ENCODE measurements at places on chromosomes 16 and 17.

DNA sequence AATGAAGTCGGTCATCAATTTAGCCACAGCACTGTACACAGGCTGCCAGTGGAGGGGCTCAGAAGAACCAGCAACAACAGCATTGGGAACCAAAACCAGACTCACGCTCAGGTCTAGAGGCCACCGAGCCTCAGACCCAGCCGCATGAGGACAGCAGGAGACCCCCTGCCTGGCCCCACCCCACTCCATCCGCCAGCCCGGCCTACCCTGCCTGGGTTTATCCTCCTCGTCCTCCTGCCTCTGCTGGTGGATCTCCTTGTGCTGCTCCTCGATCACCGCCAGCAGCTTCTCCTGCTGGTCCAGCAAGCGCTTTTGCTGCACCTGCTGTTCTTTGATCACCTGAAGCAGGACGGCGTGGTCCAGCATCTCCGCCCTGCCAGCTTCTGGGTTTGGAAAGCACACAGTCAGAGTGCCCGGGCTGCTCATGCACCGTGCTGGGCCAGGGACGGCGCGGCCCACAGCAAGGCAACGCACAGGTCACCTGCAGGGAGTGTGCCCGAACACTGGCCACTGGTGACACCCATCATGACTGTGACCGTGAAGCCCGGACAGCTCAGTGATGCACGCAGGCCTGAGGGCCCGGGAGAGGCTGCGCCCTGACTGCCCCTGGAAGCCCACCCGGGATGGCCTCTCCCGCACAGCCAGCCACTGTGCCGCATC lies 7.7 kb downstream of the NDUFAF8 start:
- DNase-seq = no peak

DNA sequence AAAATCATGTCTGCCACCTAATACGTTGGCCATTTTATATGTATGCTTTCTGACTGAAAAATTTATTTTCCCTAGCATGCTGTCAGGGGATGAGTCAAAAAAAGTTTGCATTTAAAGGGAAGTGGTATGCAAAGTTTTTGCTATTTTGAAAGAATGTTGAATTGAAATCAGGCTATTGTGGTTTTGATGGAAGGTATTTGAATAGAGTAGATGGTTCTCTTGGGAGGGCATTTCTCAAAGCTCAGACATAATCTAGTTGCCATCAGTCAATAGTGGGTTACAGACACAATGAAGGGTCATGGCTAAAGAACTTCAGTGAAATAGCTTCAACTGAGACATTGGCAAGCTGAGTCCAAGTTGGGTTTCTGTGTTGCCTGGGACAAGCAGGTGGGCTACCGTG lies 102.4 kb downstream of the MAP2K6 start:
- DNase-seq = no peak

DNA sequence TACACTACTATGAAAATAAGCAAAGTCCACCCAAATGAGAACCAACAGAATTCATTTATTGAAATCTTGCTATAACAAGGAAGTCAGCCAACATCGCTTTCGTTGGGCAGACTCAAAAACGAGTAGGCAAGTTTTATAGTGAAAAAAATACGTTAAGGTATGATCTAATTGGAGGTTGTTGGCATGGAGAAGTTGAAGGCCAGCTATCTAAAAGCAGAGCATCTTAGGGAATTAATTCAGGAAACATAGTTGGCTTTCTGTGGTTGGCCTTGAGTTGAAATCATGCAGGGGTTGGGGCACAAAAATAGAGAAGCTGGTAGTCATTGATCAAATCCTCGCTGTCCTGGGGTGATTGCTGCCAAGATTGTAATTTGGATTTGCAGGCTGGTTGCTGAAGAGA lies 118.3 kb downstream of the PPM1E start:
- no peak for DNase-seq

GRCh38 chr17:63475491-63476412 lies 1.1 kb upstream of the ACE start:
- no peak for DNase-seq

- no peak for DNase-seq
Measured at GRCh38 chr17:59508999-59509625, 56.3 kb upstream of the DHX40 start.

- no peak for DNase-seq
Measured at GRCh38 chr16:1225051-1225451, at the start of gene TPSG1. Gene TPSG1 (minus strand): TSS chr16:1225268. CDS start chr16:1225252, 16 bp downstream.

DNA sequence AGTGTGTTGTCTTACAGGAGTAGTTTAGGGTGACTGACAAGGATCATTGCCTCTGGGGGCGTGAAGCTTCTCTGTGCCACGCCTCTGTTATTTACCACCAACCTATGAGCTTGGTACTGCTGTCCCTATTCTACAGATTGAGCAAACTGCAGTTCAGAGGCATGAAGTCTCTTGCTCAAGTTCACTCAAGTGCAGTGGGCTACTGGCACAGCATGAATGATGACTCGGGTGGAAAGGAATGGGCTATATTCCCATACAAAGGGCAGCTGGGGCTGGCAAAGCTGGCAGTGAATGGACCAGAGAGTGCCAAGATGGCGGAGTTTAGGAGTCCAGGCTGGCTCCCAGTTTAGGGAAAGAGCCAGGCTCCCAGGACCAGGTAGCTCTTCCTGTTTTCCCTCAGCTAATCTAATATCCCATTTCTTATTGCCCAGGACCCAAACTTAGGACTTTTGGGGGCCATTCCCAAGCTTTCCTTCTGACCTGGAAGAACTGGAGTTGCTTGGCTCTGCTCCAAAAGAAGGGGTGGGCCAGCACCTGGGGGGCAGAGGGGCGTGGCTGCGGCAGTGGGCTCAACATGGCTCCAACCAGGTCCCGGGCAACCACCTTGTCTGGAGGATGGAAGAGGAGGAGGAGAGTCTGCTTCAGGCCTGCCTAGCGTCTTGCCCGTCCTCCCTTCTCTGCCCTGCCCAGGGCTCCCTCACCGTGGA lies 12.9 kb downstream of the PLK1 start:
- DNase-seq = no peak

DNA sequence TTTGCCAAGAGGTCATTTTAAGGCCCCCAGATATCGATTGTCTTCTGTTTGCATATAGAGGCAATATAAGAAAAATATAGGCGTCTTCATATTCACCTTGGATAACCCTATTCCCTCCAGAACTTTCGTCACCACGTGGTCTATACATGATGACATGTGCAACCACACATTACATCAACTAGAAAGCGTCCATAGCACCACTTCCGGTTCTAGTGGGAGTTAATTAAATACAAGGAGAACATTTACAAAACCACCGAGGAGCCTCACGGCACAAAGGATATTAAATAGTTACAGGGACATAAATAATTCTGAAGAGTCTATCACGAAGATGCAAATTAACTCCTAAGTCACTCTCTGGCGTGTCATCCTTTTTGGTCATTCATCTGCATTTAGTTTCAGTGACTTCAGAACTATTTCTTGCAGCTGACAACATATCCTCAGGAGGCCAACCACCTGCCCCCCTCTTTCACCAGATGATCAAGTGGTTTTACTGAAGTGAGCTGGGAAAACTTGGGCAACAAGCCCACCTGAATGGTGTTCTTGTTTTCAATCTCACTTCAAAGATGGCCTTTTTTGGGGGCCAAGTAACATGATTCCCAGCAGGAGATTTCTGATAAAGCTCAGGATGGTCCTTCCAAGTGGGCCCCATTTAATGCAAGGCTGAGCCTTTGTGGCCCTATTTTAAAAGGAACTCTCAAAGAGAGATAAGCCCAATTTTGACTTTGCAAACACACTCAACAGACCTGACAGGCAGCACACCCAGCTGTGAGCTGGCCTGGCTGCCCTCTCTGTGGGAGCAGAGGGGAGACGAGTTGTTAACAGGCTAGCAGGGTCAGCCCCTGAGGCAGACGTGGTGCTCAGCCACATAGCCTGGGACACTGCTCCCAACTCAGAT lies 15.3 kb downstream of the CMTM3 start:
- DNase-seq = no peak

DNA sequence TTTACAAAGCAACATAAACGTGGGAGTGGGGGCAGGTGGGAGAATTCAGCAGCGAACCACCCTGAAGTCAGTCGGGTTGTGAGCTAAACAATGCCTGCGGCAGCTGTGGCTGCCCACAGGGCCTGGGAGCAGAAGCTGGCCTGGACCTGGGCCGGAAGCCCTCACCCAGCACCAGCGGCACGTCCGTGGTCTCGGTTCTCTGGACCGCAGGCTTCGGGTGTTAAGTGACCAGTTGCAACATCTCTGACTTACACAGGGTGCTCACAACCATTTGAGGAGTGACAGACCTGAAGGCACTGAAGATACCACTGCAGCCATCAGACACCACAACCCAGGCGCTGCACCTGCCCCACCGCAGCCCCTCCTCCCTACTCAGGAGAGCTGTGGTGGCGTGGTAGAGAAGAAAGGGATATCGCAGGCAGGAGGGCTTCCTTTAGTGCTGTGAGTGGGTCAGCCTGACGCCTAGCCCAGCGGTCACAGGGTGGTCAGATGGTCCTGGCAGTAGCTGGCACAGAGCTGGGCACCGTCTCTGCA lies 33.8 kb downstream of the CBFA2T3 start:
- no peak for DNase-seq

DNA sequence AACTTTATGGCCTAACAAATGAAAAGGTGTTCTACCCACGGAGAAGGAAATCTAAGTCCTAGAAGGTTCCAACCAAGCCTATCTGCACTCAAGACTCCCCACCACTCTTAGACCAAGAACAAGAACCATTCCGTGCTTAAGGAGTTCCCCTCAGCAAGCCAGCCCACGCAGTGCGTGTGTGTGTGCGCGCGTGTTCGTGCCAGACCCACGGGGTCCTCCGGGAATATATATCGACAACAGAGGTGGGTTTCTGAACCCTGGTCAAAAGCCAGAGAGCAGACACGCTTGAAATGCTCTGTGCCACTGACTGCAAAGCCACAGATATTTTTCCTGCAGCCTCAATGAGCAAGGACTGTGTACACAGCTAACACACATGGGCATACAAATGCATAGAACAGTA lies 70.7 kb downstream of the SLC39A11 start:
- no peak for DNase-seq

DNA sequence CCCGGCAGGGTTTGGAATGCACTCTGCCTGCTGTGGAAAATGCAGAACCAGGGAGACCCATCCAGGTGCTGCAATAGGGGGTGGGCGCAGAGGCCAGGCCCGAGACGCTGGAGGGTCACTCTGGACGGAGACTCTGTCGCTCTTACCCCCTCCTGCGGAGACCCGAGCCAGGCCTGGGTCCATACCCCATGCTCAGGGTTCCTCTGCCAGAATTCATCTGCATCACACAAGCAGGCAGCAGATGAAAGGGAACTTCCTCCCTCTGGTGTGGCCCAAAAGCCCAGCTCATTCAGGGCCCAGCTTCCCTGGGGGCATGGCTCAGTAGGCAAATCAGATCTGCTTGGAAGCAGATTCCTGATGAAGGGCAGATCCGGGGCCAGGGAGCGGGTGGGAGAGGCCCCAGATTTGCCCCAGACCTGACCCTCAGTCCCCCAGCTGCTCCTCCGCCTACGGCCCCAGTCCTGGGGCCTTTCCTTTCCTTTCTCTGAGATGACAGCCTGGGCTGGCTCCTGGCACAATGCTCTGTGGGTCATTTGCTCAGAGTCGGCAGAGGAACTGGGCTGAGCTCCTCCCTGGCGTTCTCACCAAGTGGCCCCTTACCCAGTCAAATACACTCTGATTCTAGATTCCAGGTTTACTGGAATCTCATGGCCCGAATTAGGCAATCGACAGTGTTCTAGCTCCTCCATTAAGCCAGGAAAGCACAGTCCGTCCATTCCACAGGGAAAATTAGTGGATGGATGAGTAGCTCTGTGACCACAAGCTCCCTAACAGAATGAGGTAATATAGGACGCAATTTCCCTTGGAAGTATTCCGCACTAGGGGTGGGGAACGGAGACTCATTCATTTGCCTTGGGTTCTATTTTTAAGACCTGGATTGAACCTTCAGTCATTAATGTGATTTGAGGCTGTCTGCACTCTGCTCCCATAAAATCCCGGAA lies 19.1 kb upstream of the RASD1 start:
- no peak for DNase-seq

GRCh38 chr16:53840456-53840855 lies 136.5 kb downstream of the FTO start:
- DNase-seq = no peak

- DNase-seq = no peak
Measured at GRCh38 chr16:30533748-30534367, 800 bp downstream of the ZNF747 start.

GRCh38 chr17:28097901-28098300 lies 55.4 kb downstream of the NLK start:
- no peak for DNase-seq

DNA sequence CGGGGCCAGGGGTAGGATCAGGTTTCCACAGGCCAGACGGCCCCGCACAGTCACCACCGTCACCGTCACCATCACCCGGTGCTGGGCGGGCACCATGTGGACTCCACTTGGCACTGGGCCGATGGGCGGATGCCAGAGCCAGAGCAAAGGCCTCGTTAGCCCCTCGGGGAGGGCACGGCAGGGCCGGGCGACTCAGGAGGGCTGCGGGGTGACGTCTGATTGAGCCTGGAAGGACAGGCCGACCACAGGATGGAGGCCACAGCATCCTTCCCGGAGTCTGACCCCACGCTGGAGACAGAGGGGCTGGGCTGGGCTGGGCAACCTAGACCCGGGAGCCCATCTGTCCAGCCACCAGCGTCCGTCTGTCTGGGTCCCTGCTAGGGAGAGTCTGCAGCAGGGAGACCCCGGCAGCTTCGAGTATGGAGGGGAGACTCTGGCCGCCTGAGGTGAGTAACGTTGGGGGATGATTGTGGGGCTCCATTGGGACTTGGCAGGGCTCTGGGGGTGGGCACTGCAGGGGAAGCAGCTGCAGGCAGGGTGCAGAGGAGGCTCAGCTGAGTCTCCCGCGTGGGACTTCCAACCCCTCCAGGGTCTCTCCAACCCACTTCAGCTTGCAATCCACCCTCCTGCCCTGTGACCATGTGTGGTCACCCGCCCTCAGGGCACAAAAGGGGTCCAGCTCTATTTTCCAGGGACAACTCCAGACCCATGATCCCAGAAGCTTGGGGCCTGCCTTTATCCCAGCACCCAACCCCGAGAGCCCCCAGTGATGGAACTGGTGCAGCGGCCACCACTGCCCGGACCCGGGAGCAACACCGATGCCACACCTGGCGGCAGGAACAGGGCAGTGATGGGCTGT lies 22.6 kb downstream of the SLC25A10 start:
- DNase-seq = no peak

GRCh38 chr17:5706577-5707210 lies 122.4 kb upstream of the NLRP1 start:
- no peak for DNase-seq

- DNase-seq = no peak
Measured at GRCh38 chr16:88888461-88889387, 22.3 kb upstream of the PABPN1L start.

GRCh38 chr17:60094754-60095153 lies 16.0 kb upstream of the HEATR6 start:
- no peak for DNase-seq

DNA sequence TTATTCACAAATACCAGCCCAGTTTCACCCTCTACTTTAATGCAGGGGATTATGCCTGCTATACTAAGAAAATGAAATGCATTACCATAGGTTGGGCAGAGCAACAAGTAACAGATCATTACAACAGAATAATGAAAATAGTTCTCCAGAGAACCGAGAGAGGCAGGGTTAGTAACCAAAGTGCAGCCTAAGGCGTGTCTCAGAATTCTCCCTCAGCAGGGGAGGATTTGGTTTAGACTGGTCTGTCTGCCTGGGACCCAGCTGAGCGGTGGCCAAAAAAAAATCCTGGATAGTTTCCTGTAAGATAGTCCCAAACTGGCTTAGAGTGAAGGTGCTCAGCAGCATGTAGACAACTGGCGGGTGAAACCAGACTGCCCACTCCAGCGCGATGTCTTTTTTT lies 30.8 kb upstream of the ADCY7 start:
- DNase-seq = no peak

- DNase-seq = no peak
Measured at GRCh38 chr16:88722784-88723506, 16.6 kb downstream of the CTU2 start.

GRCh38 chr16:13594823-13595222 lies 325.1 kb upstream of the ERCC4 start:
- no peak for DNase-seq

All from epithelial cell of prostate (primary cell).